ENCODE measurements at places on chromosomes 12 and 14.

DNA sequence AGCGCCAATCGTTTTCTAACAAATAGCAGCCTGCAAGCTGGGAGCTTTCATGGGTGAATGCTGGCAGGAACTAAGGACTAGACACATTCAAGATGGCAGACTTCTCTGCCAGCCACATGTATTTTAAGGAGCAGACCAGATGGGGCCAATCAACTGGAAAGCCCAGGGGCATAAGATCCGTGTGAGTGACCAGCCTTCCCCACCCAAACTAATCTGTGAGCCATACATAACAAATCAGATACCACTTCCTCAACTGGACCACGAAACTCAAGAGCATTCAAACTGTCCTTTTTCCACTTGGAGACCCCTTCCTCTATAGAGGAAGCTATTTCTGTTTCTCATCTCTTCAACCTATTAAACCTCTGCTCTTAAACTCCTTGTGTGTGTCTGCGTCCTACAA lies 9.7 kb downstream of the TCL1B start:
- DNase-seq, result no peak

- no peak for DNase-seq
These were observed 163.6 kb upstream of the DYRK2 start for GRCh38 chr12:67484791-67485480.

DNA sequence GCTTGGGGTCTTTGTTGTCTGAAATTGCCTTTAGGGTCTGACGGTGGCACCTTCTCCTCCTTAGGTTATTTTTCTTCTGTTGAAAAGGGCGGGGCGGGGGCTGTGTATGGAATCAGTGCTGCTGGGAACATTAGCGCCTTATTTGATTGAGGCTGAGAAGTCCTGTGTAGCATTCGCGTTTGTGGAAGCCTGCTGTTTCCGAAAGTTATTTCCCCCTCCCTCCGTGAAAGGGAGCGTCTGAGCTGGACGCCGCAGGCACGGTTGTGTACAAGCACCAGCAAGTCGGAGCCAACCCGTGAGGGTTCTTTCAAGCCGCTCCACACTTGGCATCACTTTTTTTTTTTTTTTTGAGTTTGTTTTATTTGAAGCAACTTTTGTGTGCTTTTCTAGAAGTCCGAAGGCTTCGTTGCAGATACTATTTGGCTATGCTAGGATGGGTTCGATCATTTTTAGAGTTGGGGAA lies 1.1 kb downstream of the SYNE2 start:
- DNase-seq, result peak; percentile 23

DNA sequence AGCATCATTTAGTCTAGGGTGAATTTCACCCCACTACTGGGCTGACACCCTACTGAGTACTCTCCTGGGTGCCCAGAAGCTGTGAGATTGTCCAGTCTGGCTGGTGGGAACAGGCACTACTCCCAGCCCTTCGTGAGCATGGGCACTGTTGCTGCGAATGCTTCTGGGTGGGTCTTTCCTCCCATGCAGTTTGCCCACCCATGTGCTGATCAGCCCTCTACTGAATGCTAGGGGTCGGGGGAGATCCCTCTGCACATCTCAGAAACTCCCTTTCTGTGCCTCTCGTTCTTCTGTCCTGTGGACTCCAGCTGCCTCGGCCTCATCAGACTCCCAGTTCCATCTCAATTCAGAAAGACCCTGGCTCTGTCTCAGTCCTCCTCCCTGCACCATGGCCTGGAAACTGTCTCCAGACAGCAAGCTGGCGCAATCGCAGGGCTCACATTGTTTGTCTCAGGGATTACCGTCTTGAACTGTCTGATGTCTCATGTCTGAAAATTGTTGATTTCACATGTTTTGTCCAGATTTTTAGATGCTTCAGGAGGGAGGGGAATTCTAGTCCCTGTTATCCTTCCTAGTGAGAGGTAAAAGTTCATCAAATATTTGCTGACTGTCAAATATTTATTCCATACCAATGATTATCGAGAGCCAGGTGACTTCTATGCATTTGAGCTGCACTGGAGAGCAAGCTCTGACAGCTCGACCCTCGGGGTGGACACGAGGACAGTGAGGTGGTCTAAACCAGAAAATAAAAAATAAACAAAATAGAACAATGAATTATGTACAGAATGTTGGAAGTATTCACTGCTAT lies 316.6 kb upstream of the RTL1 start:
- no peak for DNase-seq

- DNase-seq, result no peak
These were observed 457.3 kb downstream of the LRIG3 start for GRCh38 chr12:58463051-58463450.

- DNase-seq, result no peak
These were observed 11.1 kb downstream of the RASSF3 start for GRCh38 chr12:64621257-64621942.

DNA sequence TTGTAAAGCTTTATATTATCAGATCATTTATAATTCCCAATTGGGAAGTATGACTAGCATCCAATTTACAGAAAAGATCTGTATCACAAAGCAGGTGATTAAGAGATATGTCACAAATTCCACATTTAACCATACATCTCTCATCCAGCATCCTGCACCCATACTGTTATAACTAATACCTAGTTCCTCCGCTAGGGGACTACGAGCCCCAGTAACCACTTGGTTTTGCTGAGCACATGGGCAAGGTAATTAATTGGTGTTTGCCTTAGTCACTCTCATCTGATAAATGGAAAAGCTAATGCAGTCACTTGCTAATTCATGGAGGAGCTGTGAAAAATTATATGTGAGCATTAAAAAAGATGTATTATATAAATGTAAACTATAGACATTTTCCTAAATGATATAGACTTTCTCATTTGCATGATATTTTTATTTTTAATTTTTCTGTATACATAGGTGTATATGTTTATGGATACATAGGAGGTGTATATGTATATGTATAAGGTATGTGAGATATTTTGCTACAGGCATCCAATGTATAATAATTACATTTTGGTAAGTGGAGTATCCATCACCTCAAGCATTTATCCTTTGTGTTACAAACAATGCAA lies 1031.8 kb downstream of the GALC start:
- peak; percentile 4 for DNase-seq

GRCh38 chr14:55900749-55901148 lies 217.5 kb upstream of the PELI2 start:
- no peak for DNase-seq

- no peak for DNase-seq
These were observed 80.9 kb downstream of the ACACB start for GRCh38 chr12:109197327-109197726.
